ENCODE measurements at places on chromosomes 6 and 20. TPM values are rescaled to one million over a fixed set of nuclear protein-coding genes. Genes with fewer than 3 reads are reported as not detected.

Gene ANKRD66
- total RNA-seq = 0.34 TPM

Gene SLC35D3
- total RNA-seq = 0.41 TPM

Gene GJA1
- total RNA-seq = 190 TPM

Gene ID1
- total RNA-seq = 516 TPM

Gene LST1
- not detected for total RNA-seq

Gene IFT52
- 47.0 TPM for total RNA-seq

Gene LGSN
- not detected for total RNA-seq

Gene PPDPF
- total RNA-seq = 280 TPM

Gene SNAP25
- 12.5 TPM for total RNA-seq

Gene MEI4
- 1.1 TPM for total RNA-seq

Gene TFAP2A
- total RNA-seq = 143 TPM

Gene TGM2
- total RNA-seq = 28.6 TPM

Gene OOEP
- total RNA-seq = not detected

Gene GHRH
- total RNA-seq = 3.9 TPM

Gene STX11
- total RNA-seq = 0.38 TPM

Gene RAET1L
- not detected for total RNA-seq

Gene POM121L2
- total RNA-seq = 0.10 TPM

Gene GNAS-AS1
- total RNA-seq = 6.1 TPM

Gene GPX5
- total RNA-seq = not detected

Gene PLCB1
- 12.0 TPM for total RNA-seq

Gene PSORS1C2
- total RNA-seq = not detected

Gene SEMG1
- total RNA-seq = not detected

Gene TNF
- not detected for total RNA-seq

Gene TEAD3
- total RNA-seq = 109 TPM

Gene CTAGE9
- total RNA-seq = not detected

Gene EFCAB8
- total RNA-seq = 0.07 TPM

Gene RHAG
- not detected for total RNA-seq
